Transverse colon (tissue), 4 donors: ENCODE measurements at places on chromosomes 12 and 14.

DNA sequence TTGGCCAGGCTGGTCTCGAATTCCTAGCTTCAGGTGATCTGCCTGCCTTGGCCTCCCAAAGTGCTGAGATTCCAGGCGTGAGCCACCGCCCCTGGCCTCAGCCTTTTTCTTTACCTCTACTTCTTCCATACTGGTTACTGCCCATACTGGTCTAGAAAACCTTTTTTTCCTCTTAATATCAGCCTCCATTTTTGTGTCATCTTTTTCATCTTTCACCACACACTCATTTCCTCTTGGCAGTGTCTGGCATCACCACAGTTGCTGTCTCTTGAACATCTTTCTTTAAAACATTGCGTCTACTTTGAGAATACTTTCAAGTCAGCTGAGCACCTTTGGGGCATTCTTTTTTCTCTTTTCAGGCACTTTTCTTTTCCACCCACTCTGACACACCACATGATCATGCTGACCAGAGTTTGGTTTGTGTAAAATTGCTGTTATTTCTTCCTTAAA lies 32.7 kb downstream of the DDX47 start:
- no peak for DNase-seq

DNA sequence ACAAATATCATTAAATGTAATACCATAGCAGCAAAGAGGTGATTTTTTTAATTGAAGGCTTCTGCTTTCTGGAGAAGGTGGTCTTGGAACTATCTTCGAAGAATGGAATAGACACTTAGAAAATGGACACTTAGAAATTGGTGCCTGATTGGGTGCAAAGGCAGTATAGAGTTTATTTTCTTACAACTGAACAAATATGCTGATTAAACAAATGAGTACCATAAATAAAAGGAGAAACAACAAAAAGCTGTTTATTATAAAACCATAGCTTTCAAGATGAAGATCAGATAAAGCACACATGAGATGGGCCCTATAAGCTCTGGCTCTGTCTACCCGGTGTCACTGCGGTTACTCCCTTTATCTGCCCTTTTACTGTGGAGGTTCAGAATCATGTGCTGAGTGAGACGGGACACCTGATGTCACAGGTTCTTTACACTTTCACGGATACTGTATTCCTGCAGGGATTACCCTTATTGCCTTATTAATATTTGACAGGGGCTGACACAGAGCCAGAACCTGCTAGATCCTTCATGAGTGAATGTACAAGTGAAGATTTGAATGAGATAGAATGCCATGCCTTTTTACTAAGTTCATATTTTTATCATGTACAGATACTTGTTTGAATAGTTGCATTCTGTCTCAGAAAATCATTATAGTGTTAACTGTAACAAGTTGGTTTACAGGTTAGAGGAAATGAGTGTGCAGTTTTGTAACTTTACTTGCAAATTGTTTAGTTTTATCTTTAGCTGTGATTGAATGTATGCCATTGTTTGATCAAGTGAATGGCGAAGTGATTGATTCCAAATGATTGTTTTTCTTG lies 477.5 kb upstream of the RGS6 start:
- no peak for DNase-seq

- DNase-seq = no peak
Observed at GRCh38 chr12:14322403-14322802, 43.1 kb upstream of the ATF7IP start.

- no peak for DNase-seq
Observed at GRCh38 chr12:2876431-2877046, 435 bp downstream of the FOXM1 start.

- DNase-seq = no peak
Observed at GRCh38 chr12:25189656-25190055, 5.3 kb downstream of the DNAI7 start.

DNA sequence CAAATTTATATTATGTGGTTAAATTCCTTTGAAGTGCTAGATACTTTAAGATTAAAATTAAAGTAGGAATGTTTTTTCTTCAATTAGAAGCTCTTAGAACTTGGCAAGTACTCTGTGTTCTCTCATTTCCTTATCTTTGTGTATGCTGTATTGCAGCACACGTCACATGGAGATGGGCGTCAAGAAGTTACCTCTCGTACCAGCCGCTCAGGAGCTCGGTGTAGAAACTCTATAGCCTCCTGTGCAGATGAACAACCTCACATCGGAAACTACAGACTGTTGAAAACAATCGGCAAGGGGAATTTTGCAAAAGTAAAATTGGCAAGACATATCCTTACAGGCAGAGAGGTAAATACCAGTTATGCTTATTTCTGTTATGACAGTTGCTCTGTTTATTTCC lies 19.7 kb downstream of the MARK3 start:
- no peak for DNase-seq

DNA sequence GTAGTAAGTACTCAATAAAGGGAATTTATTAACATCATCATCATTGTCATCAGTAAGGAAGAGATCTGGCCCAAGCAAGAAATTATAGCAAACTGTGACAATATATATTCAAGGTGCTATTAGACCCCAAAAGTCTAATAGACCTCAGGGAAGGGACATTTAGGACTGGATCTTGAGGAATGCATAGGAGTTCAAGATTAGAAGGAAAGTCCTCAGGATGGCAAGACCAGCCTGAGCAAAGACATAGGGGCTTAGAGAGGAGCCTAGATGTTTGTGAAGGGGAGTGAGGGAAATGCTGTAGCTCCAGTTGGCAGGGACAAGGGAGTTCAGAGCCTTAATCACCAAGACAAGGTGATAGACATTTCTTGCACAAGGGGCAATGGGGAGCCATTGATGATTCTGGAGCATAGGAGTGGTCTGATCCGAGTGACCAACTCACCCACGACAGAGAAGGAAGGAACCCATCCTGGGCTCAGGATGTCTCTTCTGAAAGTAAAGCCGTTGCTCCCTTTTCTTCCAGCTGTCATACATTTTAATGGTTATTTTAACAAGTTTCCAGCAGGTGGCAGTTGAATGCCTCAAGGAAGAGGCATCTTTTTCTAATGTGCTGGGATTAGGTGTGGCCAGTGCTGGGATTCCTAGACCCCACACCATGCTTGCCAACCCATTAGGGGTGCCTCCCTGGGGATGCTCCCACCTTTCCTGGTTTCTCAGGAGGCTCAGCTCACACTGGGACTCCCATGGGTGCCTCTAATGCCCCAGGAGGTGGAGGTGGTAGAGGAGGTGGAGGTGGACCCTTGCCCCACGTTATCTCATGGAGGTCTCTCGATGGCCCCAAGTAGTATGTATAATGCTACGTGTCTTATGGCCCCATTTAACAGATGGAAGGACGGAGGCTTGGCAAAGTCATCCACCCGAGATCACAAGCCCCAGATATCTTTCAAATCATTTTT lies 37.8 kb downstream of the PHETA1 start:
- no peak for DNase-seq

DNA sequence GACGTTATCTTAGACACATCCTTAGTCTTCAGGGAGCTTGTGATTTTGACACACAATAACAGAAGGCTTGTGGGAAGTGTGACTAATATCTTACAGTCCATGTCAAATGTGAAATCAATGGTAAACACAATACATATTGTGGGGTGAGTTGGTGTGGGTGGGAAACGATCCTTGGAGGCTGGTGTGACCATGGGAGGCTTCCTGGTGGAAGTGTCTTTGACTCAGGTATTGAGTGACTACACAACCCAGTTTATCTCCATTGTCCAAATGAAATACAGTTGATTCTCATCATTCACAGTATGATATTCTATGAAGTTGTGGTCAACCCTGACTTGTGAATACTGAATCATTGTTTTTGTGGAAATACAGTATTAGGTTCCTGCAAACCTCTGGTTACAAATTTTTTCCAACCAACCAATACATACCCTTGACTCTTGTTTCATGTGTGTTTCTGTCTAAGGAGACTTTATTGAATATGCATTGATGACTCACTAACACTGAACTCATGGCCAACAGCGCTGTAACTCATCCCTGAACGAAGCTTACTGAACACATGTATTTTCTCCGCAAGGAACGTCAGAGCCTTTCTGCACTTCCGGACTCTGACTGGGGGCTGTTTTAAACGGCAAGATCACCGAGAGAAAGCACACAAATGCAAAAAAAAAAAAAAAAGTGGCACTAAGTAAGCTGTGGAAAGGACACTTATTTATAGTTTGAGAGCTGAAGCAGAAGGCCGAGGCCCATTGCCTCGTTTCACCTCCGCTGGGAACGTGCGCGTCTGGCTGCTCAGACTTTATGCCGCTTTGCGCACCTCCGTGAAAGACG lies 59.0 kb downstream of the CLMN start:
- DNase-seq = no peak

GRCh38 chr12:124191024-124191359 lies 103.9 kb upstream of the RFLNA start:
- no peak for DNase-seq

- DNase-seq = no peak
Observed at GRCh38 chr14:90831821-90832220, 15.6 kb upstream of the TTC7B start.

GRCh38 chr14:42459171-42459685 lies 852.6 kb downstream of the LRFN5 start:
- DNase-seq = no peak

DNA sequence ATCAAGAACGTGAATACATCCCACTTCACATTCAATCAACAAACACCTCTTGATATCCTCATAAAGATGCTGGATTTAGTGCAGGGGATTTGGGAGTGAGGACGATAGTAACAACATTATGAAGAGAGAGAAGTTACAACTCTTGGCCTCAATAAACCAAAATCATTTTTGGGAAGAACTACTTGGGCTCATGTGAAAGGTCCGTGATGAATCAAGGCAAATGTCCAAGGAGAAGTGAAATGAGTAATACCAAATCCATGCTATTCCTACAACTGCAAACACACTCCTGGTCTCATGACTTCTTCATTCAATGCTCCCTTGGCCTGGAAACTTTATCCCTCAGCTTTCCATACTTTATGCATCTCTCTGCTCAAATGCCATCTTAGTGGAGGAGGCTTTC lies 162.0 kb upstream of the LMNTD1 start:
- no peak for DNase-seq

DNA sequence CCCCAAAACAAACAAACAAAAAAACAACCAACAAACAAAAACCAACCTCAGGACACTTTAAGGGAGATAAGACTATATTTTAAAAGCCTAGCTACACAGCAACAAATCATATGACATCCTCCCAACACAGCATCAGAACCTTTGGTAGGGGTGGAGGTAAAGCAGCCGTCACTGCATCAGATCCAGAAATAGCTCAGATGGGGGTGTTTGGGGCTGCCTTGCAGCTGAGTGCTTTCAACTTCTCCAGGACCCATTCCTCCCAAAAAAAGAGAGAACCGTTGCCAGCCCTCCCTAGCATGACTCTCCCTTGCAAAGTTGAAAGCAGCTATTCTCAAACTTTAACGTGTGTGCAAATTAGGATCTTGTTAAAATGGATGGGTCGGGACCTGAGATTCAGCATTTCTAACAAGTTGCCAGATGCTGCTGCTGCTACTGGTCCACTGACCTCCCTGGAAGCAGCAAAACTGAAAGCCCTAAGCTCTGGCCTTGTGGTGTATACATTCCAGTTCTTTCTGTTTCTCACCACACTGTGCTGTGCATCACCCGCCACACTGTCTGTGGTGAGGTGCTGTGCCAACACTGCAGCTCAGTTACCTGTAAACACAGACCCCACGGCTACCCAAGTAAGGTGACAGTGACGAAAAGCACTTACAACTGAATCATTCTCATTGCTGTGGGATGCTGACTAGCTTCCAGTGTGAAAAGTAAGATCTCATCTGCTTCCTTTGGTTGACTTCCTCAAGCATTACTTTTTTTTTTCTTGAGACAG lies 54.0 kb downstream of the SLC38A1 start:
- DNase-seq = peak; percentile 66

DNA sequence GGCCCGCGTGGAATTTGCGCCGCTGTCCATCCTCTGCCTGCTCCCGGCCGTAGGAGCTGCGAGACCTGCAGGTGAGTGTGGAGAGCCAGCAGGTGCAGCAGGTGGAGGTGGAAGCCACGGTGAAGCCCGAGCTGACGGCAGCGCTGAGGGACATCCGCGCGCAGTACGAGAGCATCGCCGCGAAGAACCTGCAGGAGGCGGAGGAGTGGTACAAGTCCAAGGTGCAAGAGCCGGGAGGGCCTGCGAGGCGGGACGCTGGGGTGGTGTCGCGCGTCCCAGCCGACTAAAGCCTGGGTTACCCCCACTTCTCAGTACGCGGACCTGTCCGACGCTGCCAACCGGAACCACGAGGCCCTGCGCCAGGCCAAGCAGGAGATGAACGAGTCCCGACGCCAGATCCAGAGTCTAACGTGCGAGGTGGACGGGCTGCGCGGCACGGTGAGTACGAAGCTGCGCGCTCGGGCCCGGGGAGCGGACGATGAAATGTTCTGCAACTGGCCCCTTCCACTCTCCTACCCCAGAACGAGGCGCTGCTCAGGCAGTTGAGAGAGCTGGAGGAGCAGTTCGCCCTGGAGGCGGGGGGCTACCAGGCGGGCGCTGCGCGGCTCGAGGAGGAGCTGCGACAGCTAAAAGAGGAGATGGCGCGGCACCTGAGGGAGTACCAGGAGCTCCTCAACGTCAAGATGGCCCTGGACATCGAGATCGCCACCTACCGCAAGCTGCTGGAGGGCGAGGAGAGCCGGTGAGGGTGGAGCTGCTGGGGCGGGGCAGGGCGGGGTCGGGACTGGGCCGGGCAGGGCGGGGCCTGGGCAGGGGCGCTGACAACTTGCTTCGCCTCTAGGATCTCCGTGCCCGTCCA lies 2.1 kb downstream of the PRPH start:
- DNase-seq = peak; percentile 63

DNA sequence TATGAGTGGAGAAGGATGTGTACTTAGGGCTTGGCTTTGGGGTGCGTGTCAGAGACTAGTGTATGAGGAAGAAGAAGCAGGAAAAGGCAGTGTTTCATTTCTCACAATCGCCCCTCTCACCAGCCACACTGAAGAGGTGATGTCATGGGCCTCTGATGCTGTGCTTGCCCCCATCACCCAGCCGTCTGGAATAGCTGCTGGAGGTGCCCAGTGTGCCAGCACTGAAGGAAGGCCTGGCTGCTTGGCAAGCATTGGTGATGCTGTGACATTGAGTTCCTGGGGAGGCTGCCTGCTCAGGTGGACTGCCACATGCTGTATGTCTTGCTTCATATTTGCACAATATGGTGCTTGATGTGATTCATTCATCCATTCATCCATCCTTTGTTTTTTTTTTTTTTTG lies 56.2 kb downstream of the CRADD start:
- no peak for DNase-seq

- DNase-seq = no peak
Observed at GRCh38 chr14:74573421-74574089, 38.5 kb downstream of the LTBP2 start.
